IPS DF 6.9 (cell line): ENCODE measurements at places on chromosomes 3 and 15.

- DNase-seq, result no peak
These were observed 42.3 kb downstream of the FBXO22 start for GRCh38 chr15:75945953-75946352.

DNA sequence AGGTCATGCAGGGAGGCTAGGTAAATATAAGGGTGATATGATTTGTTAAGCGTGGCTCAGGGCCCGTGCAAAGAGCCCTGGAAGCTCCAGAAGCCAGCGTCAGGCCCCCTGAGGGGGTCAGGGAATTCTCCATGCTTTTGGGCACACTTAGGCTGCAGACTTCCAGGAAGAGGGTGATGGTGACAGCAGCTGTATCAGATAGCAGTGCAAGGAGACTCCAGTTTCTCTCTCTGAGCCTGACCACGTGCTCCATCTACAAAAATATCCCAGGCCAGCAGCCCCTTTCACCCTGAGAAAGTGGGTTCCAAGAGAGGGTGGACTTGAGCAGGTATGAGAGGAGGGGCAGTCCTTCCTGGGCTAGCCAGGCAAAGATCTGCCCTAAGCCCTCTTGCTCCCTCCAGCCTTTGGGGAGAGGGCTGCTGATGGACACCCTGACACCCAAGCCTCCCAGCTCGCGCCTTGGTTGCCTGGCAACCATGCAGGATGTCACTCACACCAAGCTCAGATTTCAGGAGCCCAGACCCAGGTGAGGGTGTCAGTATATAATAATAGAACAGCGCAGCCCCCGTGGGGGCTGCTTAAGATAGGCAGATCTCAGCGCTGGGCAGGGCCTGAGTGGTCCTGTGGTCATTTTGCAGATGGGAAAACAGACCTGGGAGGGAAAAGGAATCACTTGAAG lies 35.8 kb downstream of the ATP2B2 start:
- no peak for DNase-seq

DNA sequence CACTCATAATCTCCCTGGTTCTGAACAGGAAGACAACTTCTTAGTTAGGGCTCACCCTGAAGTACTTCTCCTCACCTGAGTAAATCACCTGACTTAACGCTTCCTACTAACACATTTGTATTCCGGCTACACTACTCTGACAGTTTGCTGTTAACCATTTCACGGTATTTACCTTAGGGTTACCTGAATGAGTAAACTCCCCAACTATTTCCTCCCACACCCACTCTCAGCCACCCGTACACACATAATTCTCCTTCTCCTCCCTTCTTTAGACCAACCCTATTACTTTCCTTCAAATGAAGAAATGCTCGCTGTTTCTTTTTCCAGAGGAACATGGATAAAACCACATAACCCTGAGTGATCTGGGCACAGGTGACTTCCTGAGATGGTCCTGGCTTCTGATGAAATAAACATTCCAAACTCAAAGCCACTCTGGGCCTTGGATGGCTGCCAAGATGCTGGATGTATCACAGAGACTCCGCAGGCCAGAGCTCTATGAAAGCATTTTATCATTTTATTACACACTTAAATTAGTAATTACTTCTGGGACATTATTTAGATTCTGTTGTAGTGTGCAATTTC lies 183.6 kb upstream of the ATP11B start:
- DNase-seq, result no peak

DNA sequence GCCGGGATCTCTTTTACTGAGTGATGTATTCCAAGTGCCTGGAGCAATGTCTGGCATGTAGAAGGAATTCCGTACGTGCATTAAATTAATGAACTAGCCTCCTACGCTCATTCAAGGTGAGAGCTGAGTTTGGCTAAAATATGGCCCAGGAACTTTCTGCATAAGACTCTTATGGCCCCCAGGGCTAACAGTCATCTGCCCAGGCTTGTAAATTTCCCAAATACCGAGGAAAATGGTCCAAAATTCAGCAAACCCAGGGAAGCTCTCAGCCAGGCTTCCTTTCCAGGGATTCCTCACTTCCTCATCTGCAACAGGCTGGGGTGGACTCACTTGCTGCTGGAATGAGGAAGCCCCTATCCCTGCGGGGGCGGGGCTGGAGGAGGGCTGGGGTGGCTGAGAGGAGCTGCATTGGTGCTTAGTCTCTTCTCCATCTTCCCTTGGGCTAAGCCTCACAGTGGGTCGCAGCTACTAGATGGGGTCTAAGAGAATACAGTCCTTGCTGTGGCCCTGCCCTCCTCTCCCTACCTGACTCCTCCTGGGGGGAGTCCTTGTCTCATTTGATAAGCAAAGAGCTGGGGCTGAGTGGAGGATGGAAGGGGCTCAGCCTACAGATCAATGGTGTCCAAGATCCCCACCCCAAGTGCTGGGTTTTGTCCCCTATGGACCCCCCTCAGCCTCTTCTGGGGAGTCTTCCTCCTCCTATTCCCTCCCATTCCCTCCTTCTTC lies 28.5 kb upstream of the APOD start:
- no peak for DNase-seq

DNA sequence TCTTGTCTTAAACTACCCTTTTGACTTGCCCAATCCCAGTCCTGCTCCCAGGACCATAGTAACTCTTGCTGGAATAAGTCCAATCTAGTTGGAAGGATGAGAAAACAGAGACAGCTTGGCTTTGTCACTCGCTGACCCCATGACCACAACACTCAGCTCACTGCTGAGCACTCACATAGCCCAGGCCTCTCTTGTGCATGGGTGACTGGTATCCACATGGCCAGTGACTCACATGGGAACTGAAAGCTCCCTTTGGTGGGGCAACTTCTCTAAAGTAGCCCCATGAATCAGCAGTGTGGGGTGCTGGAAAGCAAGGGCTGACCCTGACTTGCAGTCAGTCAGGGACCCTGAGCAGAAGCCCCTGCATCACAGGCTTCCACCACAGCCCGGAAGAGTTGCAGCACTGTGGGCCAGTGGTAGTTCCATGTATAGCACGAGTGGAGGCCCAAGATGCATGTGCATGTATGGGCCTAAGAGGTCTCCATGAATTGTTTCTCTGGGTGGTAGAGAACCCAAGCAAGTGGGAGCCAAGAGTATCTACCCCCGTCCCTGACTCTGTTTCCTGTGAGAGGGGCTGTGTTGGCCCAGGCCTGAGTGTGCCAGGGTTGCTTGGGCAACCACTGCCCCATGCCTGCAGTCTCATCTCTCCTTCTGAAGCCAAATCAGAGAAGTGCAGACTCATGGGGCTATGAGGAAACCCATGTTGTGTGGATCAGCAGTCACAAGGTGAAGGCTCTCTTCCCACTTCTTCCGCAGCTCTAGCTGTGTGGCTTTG lies 62.1 kb upstream of the XCR1 start:
- no peak for DNase-seq

GRCh38 chr3:157122116-157122515 lies 37.8 kb downstream of the CCNL1 start:
- DNase-seq, result no peak

DNA sequence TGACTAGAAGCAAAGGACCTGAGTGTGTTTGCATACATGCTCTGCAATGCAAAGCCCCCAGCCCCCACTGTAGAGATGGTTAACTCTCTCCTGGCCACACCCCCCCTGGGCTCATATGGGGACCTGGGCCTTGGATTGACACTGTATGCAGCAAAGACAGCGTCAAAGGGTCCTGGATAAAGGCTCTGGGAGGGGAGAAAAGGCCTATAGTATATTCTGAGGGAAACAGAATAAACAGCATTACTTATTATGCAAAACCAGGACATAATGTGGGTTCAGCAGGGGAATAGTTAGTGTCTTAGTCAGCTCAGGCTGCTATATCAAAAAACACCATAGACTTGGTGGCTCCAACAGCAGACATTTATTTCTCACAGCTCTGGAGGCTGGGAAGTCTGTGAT lies 158.7 kb downstream of the APBA2 start:
- DNase-seq, result no peak

GRCh38 chr15:72155003-72155621 lies 36.9 kb downstream of the SENP8 start:
- DNase-seq, result no peak

DNA sequence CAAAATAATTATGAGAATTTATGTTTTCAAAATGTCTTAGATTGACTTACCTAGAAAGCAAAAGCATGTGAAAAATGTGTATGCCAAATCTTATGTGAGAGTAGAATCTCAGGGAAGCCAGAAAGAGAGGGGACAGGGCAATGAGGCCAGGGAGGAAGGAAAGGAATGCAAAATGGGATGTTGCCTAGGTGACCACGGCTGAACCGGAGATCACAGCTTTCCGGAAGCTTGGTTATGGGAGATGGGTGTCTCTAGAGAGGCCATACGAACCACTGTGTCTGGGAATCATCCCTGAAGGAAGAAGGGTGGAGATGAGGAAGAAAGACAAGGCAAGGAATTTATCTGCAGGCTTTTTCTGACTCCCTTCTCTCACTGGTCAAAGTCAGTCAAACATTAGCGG lies 76.0 kb downstream of the SUCLG2 start:
- peak; percentile 4 for DNase-seq

GRCh38 chr3:71384388-71384787 lies 199.1 kb downstream of the FOXP1 start:
- DNase-seq, result no peak

GRCh38 chr3:133412183-133413132 lies 12.6 kb downstream of the BFSP2 start:
- DNase-seq, result no peak

GRCh38 chr15:63073497-63074172 lies 31.1 kb downstream of the TPM1 start:
- DNase-seq, result no peak

DNA sequence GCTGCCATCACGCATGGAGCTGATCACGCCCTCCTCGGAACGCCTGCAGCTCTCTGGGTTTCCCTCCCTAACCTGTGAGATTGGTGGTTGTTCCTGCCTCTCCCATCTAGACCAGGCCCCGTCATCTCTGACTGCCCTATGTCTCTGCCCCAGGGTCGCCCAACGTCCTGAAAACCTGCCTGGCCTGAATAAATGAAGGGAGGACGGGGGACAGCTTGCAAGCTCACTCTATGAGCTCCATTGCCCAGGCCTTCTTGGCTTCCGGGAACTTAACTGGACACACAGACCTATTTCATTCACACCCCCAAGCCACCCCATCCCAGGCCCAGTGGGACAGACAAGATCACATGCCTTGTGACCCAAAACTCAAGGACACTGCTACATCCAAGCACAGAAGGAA lies 274.2 kb downstream of the XXYLT1 start:
- no peak for DNase-seq

DNA sequence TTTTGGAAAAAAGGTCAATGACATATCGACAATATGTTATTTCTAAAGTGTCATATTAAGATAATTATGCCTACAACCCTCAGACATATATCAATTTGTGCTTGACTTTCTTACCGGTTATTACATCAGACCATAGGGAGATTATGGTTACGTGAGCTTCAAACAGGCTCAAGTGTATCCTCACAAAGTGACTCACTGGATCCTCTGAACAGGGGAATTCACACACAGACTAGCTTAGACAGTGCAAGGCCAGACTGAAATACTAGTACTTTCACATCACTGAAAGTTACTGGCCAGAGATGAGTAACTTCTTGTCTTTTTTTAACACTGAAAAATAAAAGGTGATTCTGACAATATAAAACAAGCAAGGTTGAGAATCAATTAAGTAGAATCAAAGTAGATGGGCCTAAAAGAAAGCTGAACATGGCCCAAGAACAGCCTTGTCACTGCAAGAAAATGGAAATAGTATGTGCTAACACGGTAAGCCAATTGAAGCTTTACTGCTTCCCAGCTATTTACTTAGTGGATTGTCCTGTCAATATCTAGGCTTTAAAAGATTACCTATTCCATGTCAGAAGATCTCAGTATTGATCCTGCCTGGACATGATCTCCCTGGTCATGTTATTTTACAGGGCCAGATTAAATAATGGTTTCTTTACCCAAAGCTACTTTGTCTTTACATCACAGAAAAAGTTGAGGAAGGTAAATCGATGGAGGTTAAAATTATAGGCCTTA lies 848.6 kb downstream of the ROBO1 start:
- DNase-seq, result no peak

DNA sequence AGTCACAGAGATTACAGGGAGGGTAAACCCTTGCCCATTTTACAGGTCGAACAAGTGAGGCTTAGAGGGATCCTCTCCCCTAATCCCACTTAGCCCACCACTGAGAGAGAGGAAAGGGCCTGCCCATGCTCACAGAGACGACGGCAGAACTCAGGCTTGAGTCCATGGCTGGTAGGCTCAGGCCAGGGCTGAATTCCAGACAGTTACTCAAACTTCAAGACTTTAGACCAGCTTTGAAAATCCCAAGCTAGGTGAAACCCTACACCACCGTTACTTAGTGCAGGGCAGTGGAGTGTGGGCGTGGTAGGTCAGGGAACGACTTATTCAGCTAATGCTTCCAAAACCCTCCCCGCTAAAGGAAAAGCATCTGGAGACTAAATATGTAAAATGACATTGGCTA lies 16.4 kb downstream of the GRIP2 start:
- no peak for DNase-seq

GRCh38 chr3:116139641-116140040 lies 305.6 kb downstream of the LSAMP start:
- no peak for DNase-seq

DNA sequence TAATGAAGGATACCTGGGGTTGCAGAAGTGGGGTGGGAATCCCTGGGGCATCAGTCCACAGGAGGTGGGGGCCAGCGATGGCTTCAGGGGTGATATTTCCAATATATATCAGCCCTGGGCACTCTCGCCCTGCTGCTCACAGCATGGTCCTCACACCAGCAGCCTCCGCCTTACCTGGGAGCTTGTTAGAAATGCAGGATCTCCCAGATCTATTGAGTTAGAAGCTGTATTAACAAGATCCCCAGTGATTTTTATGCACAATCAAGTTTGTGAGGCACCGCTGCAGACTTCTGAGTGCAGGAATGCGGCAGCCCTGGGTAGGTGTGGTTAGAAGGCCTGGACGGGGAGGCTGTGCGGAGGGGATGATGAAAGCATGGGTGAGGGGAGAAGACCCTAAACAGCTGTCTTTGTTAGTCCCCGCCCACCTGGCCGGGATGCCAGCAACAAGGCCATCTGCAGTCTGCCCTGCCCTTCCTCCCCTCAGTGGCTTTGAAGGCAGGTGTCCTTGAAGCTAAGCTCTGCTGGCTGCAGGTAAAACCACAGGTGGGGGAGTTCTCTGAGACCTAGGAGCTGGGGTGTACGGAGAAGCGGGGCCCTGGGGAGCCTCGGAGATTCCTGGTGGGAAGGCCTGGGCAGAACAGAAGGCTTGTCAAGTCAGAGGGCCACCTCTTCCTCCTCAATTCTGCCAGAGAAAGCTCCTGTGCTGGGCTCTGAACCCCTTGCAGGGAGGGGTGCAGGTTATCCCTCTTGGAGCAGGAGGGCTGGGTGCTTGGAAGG lies 11.4 kb downstream of the FAM107A start:
- DNase-seq, result no peak
